ENCODE measurements at places on chromosomes 13 and 19.

DNA sequence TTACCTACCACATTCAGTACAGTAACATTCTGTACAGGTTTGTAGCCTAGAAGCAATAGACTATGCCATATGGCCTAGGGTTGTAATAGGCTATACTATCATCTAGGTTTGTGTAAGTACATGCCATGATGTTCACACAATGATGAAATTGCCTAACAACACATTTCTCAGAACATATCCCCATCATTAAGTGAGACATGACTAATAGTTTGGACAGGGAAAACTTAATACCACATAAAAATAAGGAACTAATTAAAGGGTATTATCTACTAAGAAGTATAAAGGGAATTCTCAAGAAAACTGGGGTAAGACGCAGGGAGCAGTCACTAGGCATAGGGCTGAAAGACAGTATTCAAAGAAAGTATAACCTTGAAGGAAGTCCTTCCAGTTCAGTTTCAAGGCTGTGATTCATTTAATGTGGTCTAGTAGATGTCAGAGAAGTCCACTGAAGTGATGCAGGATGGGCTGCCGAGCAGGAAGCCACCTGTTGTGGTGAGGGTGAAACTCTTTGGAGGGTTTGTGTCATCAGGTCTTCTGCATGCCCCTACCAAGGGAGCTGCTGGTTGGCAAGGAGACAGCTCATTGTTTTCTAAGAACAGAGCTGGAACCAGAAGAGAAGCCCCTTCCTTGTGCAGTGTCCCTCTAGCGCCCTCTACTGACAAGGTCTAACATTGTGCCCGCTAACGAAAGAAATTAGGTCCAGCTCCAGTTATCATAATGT is 122.9 kb downstream of the OLFM4 start:
- DNase-seq: peak; percentile 6

DNA sequence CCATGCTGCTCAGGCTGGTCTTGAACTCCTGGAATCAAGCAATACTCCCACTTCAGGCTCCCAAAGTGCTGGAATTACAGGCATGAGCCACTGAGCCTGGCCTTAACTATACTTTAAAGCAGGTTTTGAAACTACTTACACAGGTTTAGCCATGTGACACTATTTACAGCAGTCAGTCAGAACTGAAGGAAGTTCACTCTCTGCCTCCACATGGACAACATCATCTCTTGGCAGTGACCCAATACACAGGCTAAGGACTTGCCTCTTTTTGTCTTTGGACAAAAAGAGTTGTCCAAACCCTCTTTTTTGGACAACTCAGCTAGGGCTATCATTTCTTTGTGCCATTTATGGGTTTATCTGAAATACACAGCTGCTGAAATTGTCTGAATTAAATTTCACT is 89.0 kb upstream of the CLDN10 start:
- DNase-seq: no peak

GRCh38 chr13:60226507-60226906 is 62.8 kb upstream of the DIAPH3 start:
- peak; percentile 3 for DNase-seq

DNA sequence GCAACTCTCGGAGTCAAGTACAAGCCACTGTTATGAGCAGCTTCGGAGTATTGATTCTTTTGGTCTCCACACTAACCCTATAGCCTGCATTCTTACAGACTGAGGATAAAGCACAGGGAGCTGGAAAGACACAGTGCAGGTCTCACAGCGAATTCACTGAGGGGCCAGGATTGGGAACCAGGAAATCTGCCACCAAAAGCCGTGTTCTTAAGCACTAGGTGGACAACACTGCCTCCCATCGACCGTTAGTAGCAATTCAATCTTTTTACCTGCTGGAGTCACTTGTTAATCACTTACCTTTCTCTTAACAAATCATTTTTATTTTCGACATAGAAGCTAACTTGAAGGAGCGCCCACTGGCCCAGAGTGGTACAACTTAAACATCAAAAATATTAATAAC is 6.3 kb downstream of the PMIS2 start:
- DNase-seq: no peak

GRCh38 chr13:111857846-111858560 is 208.9 kb upstream of the SOX1 start:
- no peak for DNase-seq

DNA sequence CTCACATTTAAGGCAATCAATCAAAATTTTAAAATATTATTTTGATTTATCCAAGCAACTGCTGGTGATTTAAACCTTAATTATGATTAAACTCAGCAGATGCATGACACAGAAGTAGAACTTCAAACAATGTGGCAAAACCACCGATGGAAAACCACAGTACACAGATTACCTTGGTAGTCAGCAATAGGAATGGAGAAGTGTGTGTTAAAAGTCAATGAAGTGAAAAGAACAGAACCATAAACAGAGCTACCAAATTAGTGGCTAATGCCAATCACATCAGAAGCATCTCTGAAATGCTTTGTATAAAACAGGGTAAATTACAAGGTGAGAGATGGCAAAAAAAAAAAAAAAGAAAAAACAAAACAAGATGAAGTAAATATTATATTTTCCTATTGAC is 31.2 kb downstream of the KATNAL1 start:
- DNase-seq: no peak

DNA sequence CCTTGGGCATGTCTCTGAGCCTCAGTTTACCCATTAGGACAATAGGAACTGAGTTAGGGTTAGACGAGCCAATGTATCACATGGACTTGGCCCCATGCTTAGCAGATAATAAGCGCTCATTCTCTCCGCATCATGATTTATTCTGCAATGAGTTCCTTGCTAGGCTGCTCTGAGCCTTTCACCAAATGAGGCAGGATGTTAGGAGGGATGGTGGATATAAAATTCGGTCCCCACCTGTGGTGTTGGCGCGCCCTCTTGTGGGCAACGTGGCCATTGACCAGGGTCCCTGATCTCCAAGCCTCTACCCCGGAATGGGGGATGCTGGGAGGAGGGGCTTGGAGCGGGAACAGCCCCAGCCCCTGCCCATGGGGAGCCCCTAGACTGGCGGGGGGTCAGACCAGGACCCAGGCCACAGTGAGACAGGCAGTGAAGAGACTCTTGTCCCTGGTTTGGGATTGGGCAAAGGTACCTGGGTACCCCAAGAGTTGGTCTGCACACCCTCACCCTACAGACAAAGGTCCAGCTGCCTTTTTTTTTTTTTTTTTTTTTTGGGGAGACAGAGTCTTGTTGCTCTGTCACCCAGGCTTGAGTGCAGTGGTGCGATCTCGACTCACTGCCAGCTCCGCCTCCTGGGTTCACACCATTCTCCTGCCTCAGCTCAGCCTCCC is 43.9 kb downstream of the CERS4 start:
- peak; percentile 76 for DNase-seq

- DNase-seq: no peak
Observed at GRCh38 chr13:72820156-72820897, 38.4 kb downstream of the PIBF1 start.

- no peak for DNase-seq
Observed at GRCh38 chr19:39438270-39438934, 2.7 kb upstream of the RPS16 start.

GRCh38 chr19:49775742-49776370 is 9.1 kb downstream of the AP2A1 start:
- no peak for DNase-seq

DNA sequence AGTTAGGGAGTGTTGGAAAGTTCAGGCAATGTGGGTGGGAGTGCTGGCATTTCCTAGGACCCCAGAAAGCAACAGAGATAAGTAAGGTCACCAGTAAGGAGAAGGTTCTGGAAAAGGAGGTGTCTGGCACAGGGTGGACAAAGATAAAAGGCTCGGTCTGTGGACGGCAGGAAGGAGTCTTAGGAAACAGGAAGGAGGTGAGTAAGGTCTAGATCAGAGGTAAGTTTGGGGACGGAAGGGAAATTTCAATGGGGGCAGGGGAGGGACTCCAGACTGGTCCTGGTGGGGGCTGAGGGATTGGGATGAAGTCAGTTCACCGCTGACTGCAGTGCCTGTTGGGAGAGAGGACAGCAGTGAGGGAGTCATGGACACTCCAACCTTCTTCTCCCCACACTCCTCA is 7.8 kb upstream of the OPA3 start:
- no peak for DNase-seq

- peak; percentile 42 for DNase-seq
Observed at GRCh38 chr19:33796164-33796875, at the start of gene KCTD15. TSS of gene KCTD15 (plus strand) at chr19:33796870. CDS start at chr19:33800455, 3,585 bp downstream.

- DNase-seq: no peak
Observed at GRCh38 chr19:57348136-57348535, 2.9 kb upstream of the ZNF304 start.

DNA sequence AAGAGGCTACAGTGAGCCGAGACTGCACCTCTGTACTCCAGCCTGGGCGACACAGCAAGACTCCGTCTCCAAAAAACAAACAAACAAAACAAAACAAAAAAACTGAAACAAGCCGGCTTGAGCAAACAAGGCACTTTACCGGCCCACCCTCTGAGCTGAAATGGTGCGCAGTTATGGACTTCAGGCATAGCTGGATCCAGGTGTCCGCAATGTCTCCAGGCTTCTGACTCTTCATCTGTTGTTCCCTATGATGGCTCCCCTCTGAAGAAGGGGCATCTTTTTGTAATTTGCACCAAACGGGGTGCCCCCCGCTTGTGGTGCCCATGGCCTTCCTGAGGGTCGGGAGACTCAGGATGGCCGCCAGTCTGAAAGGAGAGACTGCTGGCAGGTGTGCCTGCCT is 6.2 kb downstream of the C2CD4C start:
- DNase-seq: no peak

GRCh38 chr19:53818756-53819155 is 5.4 kb downstream of the NLRP12 start:
- DNase-seq: no peak

DNA sequence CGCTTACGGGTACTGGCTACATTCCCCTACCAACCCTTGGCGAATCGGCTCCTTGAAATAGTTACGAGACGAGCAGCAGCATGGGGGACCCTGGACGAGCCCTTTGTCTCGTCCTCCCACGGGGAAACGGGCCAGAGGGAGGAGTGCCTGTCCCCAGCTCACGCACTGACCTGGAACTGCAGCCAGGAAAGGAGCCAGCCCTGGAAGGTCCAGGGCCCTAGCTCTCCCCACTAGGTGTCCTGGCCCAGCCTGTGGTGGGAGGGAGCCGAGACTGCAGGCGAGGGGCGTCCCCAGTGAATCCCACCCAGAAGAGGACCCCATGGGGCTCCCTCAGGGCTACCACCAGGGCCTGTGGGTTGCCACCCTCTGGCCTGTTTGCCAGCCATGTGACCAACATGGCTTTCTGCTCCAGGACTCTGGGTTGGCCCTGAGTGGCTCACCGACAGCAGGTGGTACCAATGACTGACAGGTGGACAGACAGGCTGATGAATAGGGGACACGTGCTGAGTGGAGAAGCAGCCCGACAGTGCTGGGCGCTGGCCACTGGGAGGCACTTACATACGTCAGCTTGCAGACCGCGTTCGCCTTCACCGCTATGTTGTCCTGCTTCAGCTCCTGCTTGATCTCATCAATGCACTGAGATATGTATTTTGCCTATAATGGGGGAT is 13.2 kb downstream of the AP3D1 start:
- no peak for DNase-seq

- no peak for DNase-seq
Observed at GRCh38 chr19:47186446-47187334, 44.3 kb downstream of the BBC3 start.

GRCh38 chr19:46931202-46931601 is 70.4 kb downstream of the ARHGAP35 start:
- DNase-seq: no peak

DNA sequence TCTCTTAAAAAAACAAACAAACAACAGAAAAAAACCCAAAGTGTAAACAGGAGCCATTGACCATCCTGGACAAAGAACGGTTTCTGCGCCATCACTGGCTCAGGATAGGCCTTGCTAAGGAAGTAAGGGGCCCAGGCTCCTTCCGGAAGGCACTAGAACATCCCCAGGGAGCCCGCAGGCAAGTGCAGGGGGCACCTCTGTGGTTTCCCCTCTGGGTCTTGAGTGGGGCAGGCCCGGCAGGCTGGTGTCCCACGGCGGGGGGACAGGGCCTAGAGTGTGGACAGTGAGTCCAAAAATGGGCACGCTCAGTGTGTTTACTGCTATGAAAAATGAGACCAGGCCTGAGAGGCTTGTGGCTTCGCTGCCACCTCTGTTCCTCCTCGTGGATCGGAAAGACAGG is 14.8 kb upstream of the RANBP3 start:
- DNase-seq: no peak

DNA sequence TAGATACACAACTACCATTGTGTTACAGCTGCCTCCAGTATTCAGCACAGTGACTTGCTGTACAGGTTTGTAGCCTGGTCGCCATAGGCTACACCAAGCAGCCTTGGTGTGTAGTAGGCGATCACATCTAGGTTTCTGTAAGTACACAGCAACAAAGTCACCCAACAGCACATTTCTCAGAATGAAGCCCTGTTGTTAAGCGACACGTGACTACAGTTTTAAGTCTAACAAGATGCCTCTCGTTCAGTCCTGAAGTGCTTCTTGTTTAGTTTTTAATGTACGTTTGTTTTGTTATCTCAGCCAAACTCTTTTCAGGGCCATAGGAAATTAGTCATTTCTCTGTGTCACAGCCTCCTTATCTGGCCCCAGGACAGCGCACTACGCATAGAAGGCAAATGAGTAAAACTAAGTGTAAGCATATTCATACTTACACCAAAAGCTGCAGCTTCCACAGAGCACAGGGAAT is 50.0 kb upstream of the GPR183 start:
- no peak for DNase-seq

DNA sequence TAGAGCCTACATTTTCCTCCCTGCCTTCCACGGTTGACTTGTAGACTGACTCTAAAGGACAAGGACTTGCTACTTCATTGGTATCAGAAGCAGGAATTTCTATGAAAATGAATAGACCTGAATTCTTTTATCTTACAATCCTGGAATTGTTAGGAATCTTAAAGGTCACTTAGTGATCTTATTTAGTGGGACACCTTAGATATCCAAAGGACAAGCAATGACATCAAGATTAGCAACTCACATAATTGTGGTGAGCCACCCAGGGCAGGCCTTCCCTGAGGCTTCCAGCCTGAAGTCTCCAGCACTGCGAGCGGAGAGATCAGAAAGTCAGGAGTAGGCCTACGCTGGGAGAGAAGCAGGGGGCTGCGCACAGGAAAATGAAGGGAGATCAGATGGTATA is 37.8 kb downstream of the KLF5 start:
- DNase-seq: no peak

DNA sequence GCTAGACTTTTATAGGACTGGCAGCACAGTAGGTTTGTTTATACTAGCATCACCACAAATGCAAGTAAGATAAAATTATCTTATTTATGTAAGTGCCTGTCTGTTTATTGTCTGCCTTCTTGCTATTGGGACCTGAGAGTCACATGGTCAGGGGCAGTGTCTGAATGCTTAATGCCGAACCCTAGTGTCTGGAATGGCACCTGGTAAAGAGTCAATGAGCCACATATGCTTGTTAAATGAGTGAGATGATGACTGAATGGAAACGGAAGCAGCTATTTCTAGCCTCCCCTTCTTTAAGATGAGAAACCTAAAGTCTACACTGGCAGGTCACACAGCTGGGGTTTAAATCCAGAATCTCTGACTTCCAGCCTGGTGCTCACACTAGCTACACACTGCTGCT is 92.2 kb downstream of the STOML3 start:
- DNase-seq: no peak
